Effector memory CD4-positive, alpha-beta T cell (primary cell): ENCODE measurements at places on chromosomes 7 and 10.

GRCh38 chr7:82615527-82615926 lies 171.9 kb upstream of the CACNA2D1 start:
- DNase-seq: no peak

DNA sequence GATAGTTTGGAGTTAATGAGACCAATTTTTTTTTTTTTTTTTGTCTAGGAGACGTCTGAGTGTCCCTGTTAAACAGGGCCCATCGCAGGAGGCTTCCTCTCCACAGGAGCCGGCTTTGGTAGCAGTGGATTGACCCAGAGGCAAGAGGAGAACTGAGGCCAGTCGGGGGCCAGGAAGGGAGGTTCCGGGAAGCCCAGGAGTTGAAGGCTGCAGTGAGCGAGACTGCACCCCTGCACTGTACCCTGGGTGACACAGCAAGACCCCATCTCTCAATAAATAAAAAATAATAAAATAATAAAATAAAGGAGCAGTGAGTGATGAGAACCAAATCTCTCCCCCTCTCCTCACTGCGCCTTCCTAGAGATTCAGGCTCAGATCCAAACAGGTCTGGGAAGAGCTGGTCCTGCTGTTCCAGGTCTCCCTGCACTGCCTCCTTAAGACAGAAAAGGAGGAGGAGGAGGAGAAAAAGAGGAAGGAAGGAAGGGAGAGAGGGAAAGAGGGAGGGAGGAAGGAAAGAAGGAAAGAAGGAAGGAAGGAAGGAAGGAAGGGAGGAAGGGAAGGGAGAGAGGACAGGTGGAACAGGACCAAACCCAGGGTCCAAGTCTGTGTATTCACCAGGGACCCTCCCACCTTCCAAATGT lies 3.5 kb downstream of the MNX1 start:
- DNase-seq: no peak

DNA sequence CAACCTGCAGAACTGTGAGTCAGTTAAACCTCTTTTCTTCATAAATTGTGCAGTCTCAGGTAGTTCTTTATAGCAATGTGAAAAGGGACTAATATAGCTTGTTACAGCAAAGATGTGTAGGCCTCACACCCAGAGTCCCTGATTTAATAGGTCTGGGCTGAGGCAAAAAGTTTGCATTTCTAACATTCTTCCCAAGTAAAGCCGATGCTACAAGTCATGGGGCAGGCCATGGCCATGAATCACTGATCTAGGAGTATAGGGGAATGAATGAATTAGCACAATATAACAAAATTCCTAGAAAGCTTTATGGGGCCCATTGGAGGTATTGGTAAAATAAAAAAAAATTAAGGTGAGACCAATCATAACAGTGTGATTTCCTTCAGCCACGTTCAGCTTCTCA lies 11.5 kb upstream of the AASS start:
- DNase-seq: no peak

DNA sequence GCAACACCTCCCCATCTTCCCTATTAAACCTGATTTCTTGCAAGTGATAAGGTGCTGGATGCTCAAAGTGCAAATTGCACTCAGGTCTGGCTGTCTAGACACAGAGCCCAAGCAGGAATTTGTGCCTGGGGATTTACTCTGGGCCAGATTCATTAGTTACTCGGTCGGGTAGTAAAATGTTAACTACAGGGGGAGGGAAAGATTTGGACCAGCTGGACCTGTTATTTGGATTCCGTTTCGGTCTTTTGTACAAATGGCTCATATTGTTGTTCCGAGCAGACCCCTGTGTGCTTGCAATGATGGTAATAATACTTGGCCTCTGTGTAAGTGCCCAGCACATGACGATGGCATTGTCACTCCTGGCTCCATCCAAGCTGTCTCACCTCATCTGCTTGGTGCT lies 609.6 kb downstream of the KCNMA1 start:
- DNase-seq: no peak

DNA sequence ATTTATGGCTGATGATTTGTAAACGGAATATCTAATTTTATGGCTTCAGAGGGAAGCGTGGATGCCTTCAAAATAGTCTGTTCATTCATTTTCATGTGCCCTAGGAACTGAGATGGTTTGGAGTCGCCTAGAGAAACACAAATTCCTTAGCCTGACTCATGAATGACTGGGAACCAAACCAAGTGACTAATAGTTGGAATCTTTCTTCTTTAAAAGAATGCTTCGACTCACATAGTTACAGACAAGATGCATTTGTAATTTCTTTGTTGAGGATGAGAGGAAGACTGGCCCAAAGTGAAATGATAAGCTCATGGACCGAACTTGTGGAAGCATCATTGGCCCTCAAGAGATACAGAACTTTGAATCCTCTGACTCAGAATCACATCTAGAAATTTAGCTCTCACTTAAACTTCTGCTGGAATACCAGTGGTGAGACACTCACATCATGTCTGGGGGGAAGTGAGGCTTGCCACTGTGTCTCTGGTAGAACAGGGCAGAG lies 1107.2 kb downstream of the NRG3 start:
- DNase-seq: no peak

DNA sequence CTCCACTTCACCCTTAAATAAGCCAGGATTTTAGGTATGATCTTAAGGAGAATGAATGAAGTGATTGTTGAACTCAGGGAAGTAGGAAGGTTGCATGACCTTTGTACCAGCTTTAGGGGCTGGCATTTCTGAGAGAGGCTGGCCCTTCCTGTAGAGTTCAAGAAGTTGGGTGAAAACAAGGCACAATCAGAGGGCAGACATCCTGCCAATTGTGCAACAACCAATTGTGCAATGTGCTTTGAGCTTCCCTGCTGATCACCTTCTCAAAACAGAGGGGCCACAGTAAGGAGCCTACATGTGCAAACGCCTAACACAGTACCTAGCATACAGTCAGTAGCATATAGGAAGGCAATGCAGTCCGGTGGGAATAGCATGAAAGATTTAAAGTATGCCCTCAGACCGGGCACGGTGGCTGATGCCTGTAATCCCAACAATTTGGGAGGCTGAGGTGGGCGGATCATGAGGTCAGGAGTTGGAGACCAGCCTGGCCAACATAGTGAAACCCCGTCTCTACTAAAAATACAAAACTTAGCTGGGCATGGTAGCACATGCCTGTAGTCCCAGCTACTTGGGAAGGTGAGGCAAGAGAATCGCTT lies 5.4 kb downstream of the CPVL start:
- DNase-seq: no peak

- DNase-seq: no peak
Observed at GRCh38 chr7:28836716-28837115, 121.4 kb downstream of the TRIL start.

DNA sequence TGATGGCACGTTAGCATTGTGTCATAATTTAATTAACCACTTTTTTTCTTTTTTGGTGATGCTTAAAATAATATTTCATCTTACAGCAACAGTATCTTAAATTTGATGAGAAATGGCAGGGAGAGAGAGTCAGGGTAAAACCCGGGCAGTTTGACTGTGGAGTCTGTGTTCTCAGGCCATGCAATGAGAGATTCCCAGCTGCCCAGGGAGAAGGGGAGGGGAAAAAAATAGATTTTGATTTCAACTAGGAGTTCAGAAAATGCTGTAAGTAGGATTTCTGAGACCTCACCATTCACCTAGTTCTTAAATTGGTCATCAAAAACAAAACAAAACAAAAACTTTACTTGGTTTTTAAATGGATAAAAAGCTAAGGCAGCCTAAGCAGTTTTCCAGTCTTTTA lies 37.4 kb upstream of the XPNPEP1 start:
- no peak for DNase-seq
